ENCODE measurements at places on chromosomes 1 and 21.

DNA sequence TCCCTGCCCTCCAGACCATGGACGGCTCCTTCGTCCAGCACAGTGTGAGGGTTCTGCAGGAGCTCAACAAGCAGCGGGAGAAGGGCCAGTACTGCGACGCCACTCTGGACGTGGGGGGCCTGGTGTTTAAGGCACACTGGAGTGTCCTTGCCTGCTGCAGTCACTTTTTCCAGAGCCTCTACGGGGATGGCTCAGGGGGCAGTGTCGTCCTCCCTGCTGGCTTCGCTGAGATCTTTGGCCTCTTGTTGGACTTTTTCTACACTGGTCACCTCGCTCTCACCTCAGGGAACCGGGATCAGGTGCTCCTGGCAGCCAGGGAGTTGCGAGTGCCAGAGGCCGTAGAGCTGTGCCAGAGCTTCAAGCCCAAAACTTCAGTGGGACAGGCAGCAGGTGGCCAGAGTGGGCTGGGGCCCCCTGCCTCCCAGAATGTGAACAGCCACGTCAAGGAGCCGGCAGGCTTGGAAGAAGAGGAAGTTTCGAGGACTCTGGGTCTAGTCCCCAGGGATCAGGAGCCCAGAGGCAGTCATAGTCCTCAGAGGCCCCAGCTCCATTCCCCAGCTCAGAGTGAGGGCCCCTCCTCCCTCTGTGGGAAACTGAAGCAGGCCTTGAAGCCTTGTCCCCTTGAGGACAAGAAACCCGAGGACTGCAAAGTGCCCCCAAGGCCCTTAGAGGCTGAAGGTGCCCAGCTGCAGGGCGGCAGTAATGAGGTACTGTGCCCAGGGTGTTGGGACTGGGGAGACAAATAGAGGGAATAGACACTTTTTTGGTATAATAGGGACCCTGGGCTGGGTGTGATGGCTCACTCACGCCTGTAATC is 1.0 kb downstream of the ZBTB48 start:
- no peak for DNase-seq

GRCh38 chr1:217921126-217921904 is 290.2 kb downstream of the SPATA17 start:
- no peak for DNase-seq

DNA sequence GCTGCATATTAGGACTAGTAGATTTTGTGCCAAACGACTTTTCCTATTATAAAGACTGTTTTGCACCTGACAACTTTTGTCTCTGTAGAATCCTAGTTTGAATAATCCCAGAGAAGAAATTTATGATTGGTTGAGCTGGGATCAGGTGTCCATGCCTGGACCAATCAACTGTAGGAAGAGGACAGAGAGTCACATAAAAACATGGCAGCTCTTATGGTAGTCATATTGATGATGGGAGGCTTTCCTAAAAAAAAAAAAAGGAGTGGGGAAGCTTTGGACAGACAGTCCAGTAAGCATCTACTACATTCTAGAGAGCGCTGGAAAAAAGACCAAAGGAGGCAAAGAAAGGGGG is 30.7 kb upstream of the IGSF3 start:
- DNase-seq = no peak

- no peak for DNase-seq
Measured at GRCh38 chr1:243748706-243749283, 101.2 kb downstream of the AKT3 start.

DNA sequence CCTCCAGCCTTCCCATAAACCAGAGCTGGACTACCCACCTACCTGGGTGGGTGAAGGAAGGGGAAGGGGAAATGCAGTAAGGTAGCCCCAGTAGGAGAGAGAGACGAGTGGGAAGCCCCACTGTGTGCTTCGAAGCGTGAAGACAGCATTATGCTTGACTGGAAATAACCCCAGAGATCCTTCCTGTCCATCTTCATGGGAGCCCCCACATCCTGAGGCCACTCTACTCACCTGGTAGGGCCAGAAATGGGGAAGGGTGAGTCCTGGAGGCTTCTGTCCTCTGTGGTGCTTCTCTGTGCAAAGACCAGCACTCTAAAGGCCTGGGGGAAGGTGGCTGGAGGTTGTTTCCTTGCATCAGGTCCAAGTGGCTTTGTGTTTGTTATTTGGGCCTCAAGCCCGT is 10.0 kb upstream of the RASSF5 start:
- DNase-seq = no peak

- no peak for DNase-seq
Measured at GRCh38 chr1:246292571-246292970, 214.5 kb downstream of the SMYD3 start.

DNA sequence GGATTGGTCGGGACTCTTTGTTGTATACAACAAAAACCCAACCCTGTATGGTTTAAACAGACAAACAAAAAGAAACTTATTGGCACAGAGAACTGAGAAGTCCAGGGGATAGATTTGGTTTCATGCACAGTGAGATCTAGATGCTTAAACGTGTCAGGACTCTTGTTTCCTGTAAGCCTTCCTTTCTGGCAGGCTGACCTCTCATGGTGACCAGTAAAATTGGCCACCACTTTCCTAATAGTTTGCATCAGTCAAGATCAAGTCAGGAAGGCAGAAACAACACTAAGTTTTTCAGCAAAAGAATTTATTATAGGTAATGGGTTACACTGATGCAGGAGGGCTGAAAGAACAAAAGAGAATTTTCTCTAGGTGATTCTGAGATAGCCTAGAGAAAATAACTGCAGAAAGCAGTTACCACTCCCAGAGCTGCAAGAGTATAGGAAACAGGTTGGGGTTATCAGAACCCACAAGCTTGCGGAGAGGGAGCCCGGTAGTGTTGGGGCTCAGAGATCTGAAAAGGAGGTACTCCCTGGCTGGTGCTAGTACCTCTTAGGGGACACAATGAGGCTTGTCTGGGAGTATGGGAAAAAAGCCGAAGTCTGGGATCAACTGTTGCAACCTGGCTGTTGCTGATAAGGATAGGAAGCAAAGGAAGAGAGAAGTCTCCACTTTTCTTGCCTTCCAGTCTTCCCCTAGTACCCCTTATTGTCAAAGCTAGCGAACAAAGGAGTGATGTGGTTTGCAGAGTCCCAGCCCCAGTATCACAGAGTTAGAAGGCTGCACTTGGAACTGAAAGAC is 21.4 kb downstream of the CITED4 start:
- DNase-seq = no peak

DNA sequence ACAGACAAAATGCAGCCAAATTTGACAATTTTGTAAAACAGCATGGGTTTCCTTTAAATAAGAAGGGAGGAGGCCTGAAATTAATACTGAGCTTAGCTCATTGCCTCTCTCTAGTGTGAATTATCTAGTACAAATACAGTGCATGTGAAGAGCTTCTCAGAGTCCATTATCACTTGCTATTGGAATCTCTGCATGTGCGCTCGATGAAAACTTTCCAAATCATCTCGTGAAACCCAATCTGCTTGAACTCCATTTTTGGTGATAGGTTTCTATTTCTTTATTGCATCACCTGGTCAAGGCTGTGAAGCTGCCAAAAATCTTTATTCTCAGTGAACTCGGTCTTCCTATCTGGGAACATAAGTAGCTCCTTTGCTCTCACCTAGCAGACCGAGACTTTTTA is 49.5 kb upstream of the LYPLAL1 start:
- no peak for DNase-seq

DNA sequence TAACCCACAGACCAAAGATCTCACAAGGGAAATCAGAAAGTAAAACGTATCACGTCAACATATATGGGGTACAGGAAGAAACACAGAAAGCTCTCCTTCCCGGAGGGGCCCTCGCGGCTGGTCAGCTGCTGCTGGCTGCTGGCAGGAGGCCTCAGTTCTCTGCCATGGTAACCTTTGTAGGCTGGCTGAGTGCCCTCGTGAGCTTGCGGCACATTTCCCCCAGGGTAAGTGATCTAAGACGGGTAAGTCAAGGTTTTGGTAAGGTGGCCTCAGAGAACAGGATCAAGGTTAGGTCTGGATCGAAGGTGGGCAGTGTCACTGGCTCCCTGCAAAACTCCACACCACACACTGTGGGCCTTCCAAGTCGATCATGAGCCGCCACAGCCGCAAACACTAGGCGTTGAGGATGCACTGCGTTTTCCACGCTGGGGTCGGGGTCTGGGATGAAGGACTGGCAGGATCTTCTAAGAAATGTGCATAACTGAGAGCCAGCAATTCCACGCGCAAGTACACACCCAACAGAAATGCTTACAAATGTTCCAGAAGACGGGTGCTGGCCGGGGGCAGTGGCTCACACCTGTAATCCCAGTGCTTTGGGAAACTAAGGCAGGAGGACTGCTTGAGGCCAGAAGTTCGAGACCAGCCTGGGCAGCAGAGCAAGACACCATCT is 33.9 kb downstream of the WDR4 start:
- DNase-seq = peak; percentile 1

- no peak for DNase-seq
Measured at GRCh38 chr1:200776949-200777348, 38.3 kb downstream of the CAMSAP2 start.

GRCh38 chr21:24023936-24024335 is 1583.3 kb downstream of the MRPL39 start:
- DNase-seq = no peak

GRCh38 chr1:41576620-41577019 is 92.1 kb upstream of the EDN2 start:
- DNase-seq = no peak
